ENCODE measurements at places on chromosomes 3 and 15.

- no peak for DNase-seq
Measured at GRCh38 chr3:169232863-169233262, 430.6 kb downstream of the MECOM start.

- DNase-seq, result no peak
Measured at GRCh38 chr3:191260431-191261303, 61.6 kb downstream of the OSTN start.

GRCh38 chr3:46873521-46873920, 4.0 kb upstream of the PTH1R start:
- no peak for DNase-seq

DNA sequence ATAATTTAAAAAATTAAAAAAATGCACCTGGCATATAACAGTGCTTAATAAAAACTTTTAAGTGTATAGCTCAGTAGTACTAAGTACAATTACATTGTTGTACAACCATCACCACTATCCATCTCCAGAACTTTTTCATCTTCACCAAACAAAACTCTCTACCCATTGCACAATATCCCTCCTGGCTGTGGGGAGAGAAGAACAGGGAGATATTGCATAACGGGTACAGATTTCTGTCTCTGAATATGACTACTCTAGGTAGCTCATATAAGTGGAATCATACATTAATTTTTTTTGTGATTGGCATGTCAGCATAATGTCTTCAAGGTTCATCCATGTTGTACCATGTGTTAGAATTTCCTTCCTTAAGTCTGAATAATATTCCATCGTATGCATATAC, 91.0 kb upstream of the PLAAT1 start:
- no peak for DNase-seq

DNA sequence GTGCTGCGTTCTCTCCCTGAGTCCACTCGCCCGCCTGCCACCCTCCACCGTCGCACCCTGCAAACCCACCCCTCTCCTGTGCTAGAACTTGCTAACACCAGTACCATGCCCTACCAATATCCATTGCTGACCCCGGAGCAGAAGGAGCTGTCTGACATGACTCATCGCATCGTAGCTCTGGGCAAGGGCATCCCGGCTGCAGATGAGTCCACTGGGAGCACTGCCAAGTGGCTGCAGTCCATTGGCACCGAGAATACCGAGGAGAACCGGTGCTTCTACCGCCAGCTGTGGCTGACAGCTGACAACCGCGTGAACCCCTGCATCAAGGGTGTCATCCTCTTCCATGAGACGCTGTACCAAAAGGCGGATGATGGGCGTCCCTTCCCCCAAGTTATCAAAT, 4.9 kb upstream of the ALAS1 start:
- DNase-seq, result no peak

DNA sequence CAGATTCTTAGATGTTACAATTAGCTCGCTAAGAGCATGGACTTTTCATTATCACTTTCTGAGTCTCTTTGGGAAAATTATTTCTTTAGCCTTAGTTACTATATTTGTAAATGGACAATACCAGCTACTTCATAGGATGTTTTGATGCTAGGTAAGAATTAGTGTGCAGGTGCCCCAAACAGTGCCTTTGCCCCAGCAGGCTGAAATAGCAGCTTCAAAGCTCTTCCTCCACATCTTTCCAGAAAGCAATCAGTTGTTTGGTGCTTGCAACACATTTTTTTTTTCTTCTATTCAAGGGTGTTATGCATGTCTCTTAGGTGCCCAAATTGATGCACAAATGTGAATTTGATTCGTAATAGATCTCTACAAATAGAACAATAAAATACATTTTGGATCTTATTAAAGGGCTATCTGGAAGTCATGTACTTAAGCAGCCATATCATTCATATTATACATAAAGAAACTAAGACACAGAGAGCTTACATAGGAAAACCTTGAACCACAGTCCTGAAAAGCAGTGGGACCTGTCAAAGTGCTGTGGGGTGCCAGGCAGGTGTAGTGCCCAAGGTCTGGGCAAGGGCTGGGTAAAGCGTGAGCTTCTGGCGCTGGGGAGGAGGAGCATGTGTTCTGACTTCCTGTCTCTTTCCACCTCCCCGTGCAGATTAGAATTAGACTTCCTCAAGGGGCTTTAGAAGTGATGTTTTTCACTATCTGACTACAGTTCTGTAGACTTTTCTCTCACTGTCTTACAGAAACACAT, 62.9 kb downstream of the FNDC3B start:
- DNase-seq, result peak; percentile 47

DNA sequence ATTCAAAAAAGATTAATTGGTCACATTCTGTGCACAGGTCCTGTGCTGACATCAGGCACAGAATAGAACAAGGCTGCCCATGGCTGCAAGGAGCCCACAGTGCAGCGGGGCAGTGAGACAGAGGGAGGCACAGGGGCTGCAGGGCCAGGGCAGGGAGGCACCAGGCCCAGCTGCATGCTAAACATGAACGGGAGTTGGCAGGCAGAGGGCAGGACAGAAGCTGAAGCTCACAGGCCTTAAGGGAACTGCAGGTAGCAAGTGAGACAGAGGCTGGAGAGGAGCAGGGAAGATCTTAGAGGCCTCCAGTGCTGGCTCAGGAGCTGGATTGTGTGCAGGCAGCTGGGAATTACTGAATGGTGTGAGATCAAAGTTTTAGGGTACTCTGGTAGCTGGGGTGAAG, 26.2 kb downstream of the IDH3A start:
- no peak for DNase-seq

GRCh38 chr3:111621535-111621934, 26.4 kb upstream of the ZBED2 start:
- DNase-seq, result no peak

DNA sequence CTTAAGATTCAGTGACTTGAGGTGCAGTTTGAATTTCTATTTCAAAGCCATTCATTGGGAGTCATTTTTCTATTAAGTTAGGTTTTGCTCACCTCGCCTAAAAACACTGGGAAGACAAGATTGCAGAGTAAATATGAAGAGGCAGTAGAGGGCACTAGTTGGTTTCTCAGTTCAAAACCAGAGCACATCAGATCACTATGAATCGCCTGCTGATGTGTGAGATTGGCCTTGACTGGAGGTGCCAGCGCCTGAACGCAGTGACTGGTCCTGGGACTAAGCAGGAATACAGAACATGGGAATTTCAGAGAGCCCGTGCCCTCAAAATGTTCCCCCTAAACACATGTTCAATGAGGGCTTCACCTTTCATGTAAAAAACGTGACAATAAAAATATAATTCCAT, 229.0 kb downstream of the ITPR1 start:
- DNase-seq, result peak; percentile 48

- no peak for DNase-seq
Measured at GRCh38 chr15:35484231-35484945, 61.6 kb downstream of the DPH6 start.

- no peak for DNase-seq
Measured at GRCh38 chr3:107044677-107045076, 332.6 kb upstream of the CCDC54 start.

DNA sequence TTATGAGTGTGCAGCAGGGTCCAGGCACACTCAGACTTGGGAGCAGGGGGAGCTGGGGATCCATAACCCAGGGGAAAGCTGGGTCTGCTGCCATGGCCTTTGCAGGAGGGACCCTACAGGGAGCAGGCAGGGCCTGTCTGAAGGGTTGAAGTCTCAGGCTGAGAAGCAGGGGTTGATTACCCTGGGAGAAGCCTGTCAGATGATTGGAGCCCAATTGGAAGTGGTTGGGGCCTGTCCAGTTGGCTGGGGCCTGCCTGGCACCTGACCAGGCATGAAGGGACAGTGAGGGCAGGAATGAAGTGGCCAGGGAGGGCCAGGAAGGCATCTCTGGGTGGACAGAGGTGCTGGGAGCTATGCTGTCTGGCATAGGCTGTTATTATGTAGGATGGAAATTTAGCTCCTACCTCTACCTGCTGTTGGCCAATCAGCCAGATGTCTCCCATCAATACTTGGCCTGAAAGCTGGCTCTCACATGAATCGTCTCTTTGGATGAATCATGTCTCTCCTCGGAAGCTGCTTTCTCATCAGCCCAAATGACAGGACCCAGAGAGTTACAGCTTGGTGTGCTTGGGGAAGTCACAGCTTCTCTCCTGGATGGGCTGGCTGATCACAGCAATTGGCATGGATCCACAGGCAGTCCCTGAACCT, 27.4 kb upstream of the SLCO2A1 start:
- no peak for DNase-seq

GRCh38 chr3:31729573-31729972, 196.8 kb downstream of the STT3B start:
- DNase-seq, result no peak

DNA sequence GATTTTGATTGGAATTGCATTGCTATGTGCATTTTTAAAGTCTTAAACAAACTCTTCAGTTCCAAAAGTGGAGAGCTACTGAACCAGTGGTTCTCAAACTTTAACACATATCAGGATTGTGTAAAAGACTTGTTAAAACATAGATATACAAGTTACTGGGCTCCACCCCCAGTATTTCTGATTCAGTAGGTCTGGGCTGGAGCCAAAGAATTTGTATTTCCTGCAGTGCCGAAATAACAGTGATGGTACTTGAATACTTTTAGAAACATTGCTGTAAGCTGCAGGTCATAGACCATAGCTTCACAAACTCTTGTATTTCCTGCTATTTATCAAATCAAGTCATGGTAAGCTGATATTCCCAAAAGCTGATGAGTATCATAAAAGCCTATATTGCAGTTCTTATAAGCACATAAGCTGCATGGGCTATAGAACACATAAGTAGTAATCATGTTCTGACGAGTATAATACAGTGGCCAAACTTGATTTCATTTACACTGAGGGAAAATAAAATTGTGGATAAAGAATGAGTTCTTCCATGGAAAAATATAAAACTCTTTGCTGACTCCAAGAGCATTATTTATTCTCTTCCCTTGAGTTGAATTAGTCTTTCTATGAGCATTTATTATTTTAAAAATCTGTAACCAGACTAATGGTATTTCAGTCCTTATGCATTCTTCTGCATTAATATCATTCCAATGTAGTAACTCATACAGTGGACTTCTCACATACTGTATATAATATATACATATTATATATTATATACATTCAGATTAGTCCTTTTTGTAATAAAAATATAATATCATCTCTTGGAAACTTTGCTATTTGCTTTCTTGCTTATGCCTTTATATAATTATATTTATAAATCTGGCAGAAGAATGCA, 550.5 kb upstream of the AGTR1 start:
- DNase-seq, result no peak

- no peak for DNase-seq
Measured at GRCh38 chr3:45409369-45409768, 21.0 kb downstream of the LARS2 start.
